ENCODE measurements at places on chromosomes 4 and X.

DNA sequence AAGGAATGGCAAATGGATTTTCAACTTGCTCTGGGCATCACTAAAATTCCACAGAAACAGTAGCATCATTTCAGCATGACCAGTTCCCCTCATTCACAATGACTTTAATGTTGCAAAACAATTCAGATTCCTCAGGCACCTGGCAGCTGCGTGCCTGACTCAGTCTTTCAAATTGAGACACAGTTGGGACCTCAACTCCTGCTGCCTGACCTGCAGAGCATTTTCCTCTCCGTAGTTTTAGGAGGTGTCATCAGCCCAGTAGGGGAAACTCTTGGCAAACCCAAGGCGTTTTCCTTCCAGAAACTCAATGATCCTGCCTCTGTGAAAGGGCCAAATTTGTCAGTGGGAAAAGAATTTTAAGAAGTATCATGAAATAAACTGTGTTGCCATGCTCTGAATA, 388.9 kb downstream of the SPRY1 start:
- no peak for DNase-seq

- no peak for DNase-seq
These were observed 179.0 kb downstream of the BEND2 start for GRCh38 chrX:18041656-18042055.

- no peak for DNase-seq
These were observed 419.7 kb downstream of the MID1IP1 start for GRCh38 chrX:39220952-39221351.

GRCh38 chr4:85600501-85600900, 125.6 kb downstream of the ARHGAP24 start:
- no peak for DNase-seq

DNA sequence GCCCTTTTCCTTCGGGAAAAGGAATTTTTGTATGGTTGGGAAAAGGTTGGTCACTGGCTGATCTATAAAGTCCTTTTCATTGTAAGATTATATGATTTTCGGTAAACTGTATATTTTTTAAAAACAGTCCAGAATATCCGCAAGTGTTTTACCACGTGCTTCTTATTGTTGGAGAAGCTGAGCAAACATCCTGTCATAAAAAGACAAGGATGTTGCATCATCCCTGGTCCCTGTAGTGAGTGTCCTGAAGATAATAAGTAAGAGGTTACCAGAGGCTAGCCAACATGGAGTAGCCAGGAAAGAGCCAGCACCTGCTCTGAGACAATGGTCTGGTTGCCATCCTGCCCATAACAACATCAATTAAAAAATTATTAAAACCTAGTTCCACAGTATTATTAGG, 5.1 kb downstream of the CXCL9 start:
- no peak for DNase-seq

GRCh38 chr4:35802644-35803043, 441.7 kb downstream of the ARAP2 start:
- no peak for DNase-seq

DNA sequence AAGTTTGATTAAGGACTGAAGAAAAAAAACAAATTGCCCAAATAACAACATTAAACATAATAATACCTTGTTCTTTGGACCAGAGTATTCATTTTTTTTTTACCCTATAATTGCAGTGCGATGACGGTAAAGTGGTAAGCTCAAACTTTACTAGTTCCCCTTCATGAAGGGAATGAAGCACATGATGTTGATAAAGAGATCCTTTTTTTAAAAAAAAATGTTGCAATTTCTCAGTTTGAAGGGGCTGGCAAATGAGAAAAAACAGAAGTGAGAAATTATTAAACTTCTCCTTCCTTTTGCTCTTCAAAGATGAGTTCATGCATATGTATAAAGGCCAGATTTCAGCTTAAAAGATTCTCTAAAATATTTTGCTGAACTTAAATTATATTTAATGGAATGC, 231.7 kb downstream of the C4orf33 start:
- DNase-seq: no peak

- no peak for DNase-seq
These were observed 15.7 kb upstream of the HSFX1 start for GRCh38 chrX:149758068-149758714.

- DNase-seq: no peak
These were observed 756.1 kb downstream of the FAM133A start for GRCh38 chrX:94430091-94430490.

DNA sequence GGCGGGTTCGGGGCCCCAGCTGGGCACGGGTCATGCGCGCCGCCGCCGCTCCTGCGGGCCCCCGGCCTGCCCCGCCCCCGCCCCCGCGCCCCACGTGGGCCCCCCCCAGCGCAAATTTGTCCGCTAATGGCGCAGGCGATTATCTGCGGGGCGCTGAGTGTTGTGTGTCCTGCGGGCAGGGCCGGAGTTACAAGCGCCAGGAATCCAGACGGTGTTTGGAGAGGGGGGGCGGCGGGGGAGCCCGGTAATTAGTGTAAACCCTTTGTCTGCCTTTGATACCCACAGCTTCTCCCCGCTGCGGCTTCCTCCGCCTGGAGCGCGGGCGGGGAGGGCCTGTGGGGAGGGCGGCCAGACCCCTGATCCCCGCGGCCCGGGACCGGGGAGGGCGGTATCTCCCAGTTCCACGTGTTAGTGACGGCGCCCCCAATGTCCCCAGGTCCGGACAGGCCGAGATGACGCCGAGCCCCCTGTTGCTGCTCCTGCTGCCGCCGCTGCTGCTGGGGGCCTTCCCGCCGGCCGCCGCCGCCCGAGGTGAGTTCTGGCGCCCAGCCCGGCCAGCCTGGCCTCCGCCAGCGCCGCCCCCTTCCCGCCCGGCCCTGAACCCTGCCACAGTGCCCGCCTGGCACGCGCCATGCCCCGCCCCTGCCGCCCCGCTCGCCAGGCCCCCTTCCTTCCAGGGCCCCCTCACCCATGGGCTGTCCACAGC, 761 bp downstream of the FGFRL1 start:
- DNase-seq: no peak
